ENCODE measurements at places on chromosomes 12 and 14. TPM values are rescaled to one million over a fixed set of nuclear protein-coding genes. Genes with fewer than 3 reads are reported as not detected.

Gene CD27
- total RNA-seq: not detected

Gene TAS2R42
- total RNA-seq: not detected

Gene PPP4R4
- total RNA-seq: 0.48 TPM

Gene AMHR2
- total RNA-seq: 1.1 TPM

Gene CMTM5
- total RNA-seq: not detected

Gene PLEKHG7
- total RNA-seq: not detected

Gene GPRC5D
- not detected for total RNA-seq

Gene ACSM4
- total RNA-seq: not detected

Gene SLC17A8
- total RNA-seq: 0.06 TPM

Gene PROX2
- not detected for total RNA-seq

Gene AQP2
- not detected for total RNA-seq

Gene GZMB
- not detected for total RNA-seq

Gene KCNJ8
- total RNA-seq: 0.24 TPM

Gene ABCD2
- not detected for total RNA-seq

Gene C2CD5
- total RNA-seq: 13.5 TPM

Gene ST8SIA1
- not detected for total RNA-seq

Gene IFNG-AS1
- not detected for total RNA-seq

Gene LRRK2
- total RNA-seq: 1.5 TPM

Gene HCAR3
- 0.08 TPM for total RNA-seq

Gene TSPAN11
- total RNA-seq: 0.11 TPM

Gene OGFOD2
- total RNA-seq: 15.9 TPM

Gene KCNH3
- total RNA-seq: 2.2 TPM

Gene KERA
- not detected for total RNA-seq

Gene OTUB2
- total RNA-seq: 2.7 TPM

Gene CD4
- not detected for total RNA-seq

Gene ANKRD52
- total RNA-seq: 36.9 TPM

Gene KRT75
- 0.11 TPM for total RNA-seq

Gene DPPA3
- total RNA-seq: not detected

Gene SCNN1A
- total RNA-seq: 28.1 TPM

Data from A549 treated with AZD2906 at 1 μM for 4 hours (cell line).